ENCODE measurements at places on chromosomes 16 and 17.

DNA sequence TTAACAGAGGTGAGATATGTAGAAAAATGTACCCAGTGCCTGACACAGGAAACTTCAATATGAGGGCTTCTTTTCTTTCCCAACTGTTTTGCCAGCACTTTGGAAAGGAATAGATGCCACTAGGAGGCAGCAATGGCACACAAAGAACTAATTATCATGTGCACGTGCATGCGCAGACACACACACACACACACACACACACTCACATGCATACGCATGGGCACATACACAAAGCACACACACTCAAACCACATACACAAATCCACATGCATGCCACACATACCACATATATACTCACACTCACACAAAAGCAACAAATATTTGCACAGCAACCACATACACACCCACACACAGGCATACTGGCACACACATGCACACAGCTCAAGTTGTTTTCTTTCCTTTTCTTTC is 8.8 kb upstream of the CEP112 start:
- DNase-seq: peak; percentile 67

DNA sequence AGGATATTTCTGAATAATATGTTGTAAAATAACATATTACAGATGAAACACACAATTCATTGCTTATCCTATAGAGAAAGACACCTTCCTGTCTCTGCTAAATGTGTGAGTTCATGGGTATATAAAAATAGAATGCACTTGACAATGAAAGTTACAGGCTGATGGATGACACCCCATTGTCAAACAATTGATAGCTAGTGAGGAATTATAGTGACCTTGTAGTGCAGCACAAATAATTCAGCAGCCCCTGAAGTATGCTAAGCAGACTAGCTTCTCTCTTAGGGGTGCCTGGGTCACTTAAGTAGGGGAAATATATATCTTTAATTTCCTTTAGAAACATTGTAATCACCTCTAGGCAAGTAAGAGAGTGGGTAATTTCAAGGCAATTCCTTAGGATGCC is 826.2 kb downstream of the CDH8 start:
- peak; percentile 45 for DNase-seq

DNA sequence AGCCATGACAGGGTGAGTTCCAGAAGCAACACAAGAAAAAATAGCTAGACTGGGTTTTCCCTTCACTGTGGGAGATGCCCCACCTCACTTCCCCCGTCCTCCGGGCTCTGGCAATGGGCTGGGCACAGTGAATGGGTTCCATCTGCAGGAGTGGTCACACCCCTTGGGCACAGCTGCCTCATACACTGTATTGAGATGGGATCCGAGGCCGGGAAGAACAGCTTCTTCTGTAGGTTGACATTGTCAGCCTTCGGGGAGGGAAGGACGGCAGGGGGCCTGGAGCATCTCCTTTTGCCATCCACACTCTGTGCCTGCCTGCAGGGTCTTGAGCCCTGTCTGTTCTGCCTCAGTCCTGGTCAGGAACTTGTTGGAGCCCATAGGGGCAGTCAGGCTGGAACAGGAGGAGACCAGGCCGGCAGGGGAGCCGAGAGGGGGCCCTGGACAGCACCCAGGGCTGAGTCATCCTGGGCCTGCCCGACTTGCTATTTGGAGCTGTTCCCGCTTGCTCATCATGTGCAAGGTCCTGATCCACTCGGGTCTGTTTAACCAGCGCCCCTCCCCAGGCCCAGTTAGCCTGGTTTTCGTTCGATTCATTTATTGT is 286.7 kb downstream of the SEC14L1 start:
- no peak for DNase-seq

- no peak for DNase-seq
Measured at GRCh38 chr16:46828292-46828691, 2.7 kb downstream of the C16orf87 start.

GRCh38 chr17:16314859-16315258 is 38.4 kb downstream of the CENPV start:
- DNase-seq: no peak

GRCh38 chr16:86252596-86252995 is 257.7 kb upstream of the FOXF1 start:
- DNase-seq: no peak

DNA sequence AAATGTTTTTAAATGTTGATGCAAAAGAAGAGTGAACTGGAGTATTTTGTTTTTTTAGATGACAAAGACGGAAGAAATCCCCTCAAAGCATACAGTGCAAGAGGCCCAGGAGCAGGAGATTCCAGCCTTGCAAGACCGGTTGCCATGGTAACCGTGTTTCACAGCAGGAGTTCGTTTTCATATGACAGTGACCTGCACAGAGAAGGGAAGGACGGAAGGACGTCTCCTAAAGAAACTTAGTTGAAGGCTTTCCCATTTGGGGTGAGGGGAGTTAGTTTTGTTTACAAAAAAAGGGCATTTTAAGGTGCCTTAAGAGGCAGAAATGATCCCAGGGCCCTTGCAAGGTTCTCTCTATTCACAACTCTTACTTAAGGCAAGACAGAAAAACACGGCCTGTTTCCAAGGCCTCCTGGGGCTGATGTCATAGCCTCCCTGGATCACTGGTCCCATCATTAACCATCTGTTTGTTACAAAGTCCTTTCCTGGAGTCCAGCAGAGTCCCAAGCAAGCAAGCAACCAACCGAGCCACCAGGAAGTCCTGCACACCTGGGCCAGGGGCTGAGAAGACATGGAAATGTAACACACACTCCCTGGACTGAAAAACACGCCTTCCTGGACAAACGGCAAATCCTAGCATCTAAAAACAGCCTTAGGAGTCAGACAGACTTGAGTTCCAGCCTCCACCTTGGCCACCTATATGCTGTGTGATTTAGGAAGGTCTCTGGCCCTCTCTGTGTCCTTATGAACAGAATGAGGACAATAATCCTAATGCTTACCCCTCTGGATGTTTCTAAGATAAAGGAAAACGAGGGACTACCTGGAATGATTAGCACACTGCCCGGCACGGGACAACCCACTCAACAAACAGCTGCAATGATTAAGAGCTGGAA is 30.3 kb upstream of the RPH3AL start:
- peak; percentile 15 for DNase-seq

GRCh38 chr16:15671530-15672117 is 21.6 kb downstream of the NDE1 start:
- DNase-seq: no peak

DNA sequence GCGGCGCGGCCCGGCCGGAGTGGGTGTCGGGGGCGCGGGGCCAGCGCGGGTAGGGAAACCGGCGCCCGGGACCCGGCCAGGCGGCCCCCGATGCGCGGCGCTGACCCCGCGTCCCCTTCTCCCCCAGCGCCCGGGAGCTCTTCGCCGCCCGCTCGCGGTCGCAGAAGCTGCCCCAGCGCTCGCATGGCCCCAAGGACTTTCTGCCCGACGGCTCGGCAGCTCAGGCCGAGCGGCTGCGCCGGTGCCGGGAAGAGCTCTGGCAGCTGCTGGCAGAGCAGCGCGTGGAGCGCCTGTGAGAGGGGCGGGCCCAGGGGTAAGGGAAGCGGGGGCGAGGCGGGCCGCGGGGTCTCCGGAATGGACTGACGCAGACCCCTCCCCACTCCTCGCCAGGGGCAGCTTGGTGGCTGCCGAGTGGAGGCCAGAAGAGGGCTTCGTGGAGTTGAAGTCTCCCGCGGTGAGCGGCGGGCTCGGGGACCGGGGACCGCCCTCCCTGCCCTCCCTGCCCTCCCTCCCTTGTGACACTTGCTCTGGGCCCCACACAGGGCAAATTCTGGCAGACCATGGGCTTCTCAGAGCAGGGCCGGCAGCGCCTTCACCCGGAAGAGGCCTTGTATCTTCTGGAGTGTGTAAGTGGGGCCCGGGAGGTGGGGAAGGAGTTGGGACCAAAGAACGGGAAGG is 430 bp downstream of the TSEN54 start:
- DNase-seq: peak; percentile 73

DNA sequence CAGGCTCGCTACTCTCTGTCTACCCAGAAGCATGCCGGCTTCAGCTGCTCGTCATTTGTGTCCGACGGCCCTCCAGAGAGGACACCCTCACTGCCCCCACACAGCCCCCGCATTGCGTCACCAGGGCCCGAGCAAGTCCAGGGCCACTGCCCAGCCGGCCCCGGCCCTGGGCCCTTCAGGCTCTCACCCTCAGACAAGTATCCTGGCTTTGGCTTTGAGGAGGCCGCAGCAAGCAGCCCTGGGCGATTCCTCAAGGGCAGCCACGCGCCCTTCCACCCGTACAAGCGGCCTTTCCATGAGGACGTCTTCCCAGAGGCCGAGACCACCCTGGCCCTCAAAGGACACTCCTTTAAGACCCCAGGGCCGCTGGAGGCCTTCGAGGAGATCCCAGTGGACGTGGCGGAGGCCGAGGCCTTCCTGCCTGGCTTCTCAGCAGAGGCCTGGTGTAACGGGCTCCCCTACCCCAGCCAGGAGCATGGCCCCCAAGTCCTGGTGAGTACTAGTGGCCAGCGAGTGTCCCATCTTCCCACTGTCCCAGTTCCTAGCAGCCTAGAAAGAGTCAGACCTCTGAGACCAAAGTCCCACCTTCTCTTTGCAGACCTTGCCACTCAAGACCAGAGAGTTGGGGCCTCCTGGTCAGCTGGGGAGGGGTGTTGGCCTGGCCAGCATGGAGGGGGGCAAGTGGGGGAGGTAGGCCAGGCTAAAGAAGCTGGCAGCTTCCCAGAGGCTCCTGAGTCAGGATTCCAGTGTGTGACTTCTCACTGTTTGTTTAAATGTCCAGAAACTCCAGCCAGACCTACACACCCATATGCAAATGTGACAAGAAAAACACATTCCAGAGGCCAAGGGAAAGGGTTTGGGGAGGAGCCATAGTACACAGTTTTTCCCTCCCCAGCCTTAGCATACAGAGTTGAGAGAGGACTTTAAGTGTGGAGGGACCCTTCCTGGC is 18.6 kb downstream of the FOXN1 start:
- no peak for DNase-seq

- peak; percentile 73 for DNase-seq
Measured at GRCh38 chr17:48586355-48587258, 3.4 kb downstream of the HOXB3 start.

GRCh38 chr17:38745545-38745944 is 2.6 kb downstream of the PCGF2 start:
- DNase-seq: peak; percentile 96

- DNase-seq: no peak
Measured at GRCh38 chr17:1018547-1018946, 21.6 kb downstream of the TIMM22 start.

All from NCI-H1417 (cell line).